ENCODE measurements at places on chromosomes 2 and 18.

- no peaks in the 10 kb centered on the region for H3K27me3 ChIP-seq
- peaks cover 34% of the 10 kb centered on the region for H3K4me1 ChIP-seq
- no peak for DNase-seq
- H3K36me3 ChIP-seq = peaks cover 38% of the 10 kb centered on the region
- peak overlapping the region; percentile 92 for H3K4me3 ChIP-seq
Observed at GRCh38 chr18:79987566-79987965, 797 bp downstream of the TXNL4A start.

- no peak for DNase-seq
- no peak overlapping the region for H3K4me3 ChIP-seq
- H3K36me3 ChIP-seq = no peaks in the 10 kb centered on the region
- H3K27me3 ChIP-seq = no peaks in the 10 kb centered on the region
- no peak overlapping the region for H3K27ac ChIP-seq
Observed at GRCh38 chr2:145593991-145594614, 1074.2 kb upstream of the ZEB2 start.

- H3K27ac ChIP-seq = no peak overlapping the region
- H3K4me1 ChIP-seq = no peaks in the 10 kb centered on the region
- no peaks in the 10 kb centered on the region for H3K36me3 ChIP-seq
- no peak overlapping the region for H3K4me3 ChIP-seq
- H3K27me3 ChIP-seq = no peaks in the 10 kb centered on the region
Observed at GRCh38 chr2:108169982-108170625, 69.7 kb upstream of the SULT1C3 start.

DNA sequence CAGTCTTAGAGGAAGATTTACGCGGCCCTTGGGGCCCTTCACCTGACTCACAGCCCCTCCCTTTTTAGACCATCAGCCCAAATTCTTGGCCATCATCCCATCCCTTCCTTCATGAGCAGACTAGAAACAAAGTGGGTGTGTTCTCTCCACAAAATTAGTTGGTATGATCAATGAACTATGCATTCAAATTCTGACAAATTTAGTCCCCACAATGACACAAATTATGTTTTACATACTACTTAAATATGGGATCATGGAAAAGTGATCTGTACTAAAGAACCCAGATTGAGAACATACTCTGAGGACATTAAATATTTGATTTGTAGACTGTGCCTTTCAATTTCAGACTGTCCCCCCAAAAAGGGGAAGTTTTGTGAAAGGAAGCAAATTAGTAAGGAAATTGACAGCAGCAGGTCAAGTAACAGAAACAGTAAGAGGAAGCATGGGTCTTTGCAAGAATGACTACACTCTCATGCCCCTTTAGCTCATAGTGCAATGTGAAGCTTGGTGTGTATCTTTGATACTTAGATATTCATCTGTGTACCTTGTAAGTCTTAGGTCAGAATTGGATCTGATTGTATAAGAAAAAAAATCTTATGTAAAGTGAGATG is 2.2 kb upstream of the MAPRE2 start:
- DNase-seq = no peak
- no peak overlapping the region for H3K27ac ChIP-seq
- no peaks in the 10 kb centered on the region for H3K27me3 ChIP-seq

DNA sequence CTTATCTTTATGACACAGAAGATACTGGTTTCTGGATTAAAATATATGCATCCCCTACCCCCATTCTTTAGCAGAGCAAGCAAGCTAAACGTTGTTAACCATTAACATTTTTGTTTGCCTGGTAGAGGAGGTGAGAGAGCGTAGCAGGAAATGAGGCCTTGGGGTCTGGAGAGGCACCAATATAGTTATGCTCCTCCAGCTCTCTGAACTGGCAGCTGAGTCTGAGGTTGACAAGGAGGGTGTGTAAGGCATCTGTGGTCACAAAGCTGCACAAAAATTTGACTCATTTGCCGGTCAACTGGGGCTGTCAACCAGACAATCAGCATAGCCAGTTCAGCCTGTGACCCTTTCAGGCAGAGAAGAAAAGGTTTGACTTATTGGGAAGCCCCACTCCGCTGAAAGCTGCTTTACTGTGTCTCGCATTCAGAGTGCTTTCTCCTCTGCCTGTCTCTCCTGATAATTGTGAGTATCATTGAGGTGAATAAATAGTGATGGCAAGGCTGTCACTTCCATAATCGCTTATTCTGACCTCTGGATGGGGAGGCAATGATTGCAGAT is 647.5 kb upstream of the SETBP1 start:
- no peaks in the 10 kb centered on the region for H3K4me1 ChIP-seq
- no peaks in the 10 kb centered on the region for H3K36me3 ChIP-seq
- DNase-seq = no peak
- no peak overlapping the region for H3K27ac ChIP-seq
- no peak overlapping the region for H3K4me3 ChIP-seq
- no peaks in the 10 kb centered on the region for H3K27me3 ChIP-seq

DNA sequence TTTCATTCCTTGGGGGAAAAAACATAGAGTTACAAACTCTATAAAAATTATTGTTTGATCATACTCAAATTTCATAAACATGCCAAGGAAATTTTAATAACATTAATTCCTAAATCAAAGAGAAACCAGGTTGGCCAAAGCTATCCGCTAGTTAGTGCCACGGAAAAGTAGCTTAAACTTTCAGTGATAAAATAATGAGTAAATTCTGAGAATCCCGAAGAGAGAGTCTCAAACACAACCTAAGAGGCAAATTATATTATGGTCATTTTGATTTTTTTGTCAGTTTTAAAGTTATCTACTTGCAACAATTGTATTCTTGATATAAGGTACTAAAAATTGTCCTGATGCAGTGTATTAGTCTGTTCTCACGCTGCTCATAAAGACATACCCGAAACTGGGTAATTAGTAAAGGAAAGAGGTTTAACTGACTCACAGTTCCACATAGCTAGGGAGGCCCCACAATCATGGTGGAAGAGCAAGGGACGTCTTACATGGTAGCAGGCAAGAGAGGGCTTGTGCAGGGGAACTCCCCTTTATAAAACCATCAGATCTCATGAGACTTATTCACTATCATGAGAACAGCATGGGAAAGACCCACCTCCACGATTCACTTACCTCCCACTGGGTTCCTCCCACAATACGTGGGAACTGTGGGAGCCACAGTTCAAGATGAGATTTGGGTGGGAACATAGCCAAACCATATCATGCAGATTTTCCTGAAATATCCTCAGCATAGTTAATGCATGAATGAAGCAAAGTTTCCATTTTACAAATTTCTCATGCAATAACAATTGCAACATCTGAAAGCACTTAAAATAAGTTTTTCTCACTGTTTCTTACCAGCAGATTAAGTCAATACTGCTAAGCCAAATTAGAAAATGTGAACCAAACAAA is 205.9 kb upstream of the STK17B start:
- H3K36me3 ChIP-seq = no peaks in the 10 kb centered on the region
- no peak overlapping the region for H3K27ac ChIP-seq
- no peak for DNase-seq
- peaks cover 2% of the 10 kb centered on the region for H3K27me3 ChIP-seq
- H3K4me1 ChIP-seq = peaks cover 3% of the 10 kb centered on the region

DNA sequence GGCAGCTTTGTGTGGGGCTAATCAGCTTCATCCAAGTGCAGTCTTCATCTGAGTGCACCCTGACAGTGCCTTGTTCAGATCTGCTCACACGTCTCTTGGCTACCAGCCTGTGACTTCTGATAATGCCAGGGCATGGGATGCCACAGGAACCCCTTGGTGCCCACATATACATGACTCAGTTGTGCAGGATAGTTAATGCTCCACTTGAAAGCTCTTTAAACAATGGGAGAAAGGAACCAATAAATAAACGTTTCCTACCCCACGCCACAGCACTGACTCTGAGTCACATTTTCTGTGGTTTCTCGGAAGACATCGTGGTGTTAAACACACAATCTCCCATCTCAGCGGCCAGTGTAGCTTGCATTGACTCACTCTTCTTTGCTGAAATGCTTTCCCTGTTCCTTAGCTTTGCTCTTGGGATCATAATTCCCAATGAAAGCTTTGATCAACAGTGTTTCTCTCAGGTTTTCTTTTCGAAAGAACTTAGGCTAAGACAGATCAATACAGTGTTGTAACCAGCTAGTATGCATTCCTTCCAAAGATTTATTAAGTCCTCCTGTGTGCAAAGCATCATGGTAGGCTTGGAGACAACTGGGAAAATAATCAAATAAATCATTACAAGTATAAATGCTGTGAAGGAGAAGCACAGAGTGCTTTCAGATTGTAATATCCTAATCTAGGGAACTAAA is 142.0 kb downstream of the COPS8 start:
- peaks cover 16% of the 10 kb centered on the region for H3K27me3 ChIP-seq
- H3K36me3 ChIP-seq = no peaks in the 10 kb centered on the region
- no peak for DNase-seq
- H3K4me1 ChIP-seq = peaks cover 19% of the 10 kb centered on the region
- H3K4me3 ChIP-seq = no peak overlapping the region

GRCh38 chr2:148582679-148583511 is 61.7 kb upstream of the EPC2 start:
- H3K27ac ChIP-seq = no peak overlapping the region
- no peak overlapping the region for H3K4me3 ChIP-seq
- peaks cover 25% of the 10 kb centered on the region for H3K27me3 ChIP-seq
- peaks cover 11% of the 10 kb centered on the region for H3K4me1 ChIP-seq
- DNase-seq = no peak

- no peak for DNase-seq
- H3K4me3 ChIP-seq = no peak overlapping the region
- H3K36me3 ChIP-seq = no peaks in the 10 kb centered on the region
- peaks cover 45% of the 10 kb centered on the region for H3K27me3 ChIP-seq
- no peak overlapping the region for H3K27ac ChIP-seq
Observed at GRCh38 chr2:10829299-10829698, 16.7 kb upstream of the PDIA6 start.

DNA sequence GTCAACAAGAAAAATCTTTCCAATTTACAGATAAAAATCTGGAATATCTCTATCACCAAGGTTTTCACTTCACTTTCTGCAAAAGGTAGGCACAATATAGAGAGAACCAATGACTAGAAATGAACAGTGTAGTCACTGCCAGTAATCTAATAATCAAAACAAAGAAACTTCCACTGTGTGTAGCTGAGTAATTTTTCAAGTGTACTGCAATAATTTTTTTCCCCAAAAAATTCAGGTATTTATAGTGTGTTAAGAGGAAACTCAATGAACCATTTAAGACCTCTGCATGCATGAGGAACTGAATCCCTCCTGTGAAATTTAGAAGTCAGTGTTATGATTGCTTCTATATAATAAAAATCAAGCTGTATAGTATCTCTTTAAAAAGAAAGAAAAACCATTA is 121.8 kb downstream of the MEMO1 start:
- H3K4me1 ChIP-seq = peaks cover 6% of the 10 kb centered on the region
- no peak overlapping the region for H3K27ac ChIP-seq
- no peak overlapping the region for H3K4me3 ChIP-seq
- H3K27me3 ChIP-seq = no peaks in the 10 kb centered on the region

DNA sequence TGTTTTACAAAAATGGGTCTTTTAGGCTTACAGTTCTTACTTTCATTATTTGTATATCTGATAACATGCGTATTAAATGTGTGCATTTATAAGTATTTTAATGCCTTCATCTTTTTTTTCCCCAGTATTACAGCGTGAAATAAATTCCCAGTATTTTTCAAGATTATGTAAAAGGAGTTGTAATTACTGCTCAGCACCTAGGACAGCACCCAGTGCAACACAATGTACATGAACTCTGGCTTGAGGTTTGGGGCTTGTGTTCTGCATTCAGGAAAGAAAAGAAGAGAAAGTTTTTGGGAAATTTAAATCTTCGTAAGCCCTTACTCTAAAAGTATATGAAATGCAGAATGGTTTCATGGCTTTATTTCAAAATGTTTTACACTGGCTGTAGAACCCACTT is 16.7 kb downstream of the ZNF638 start:
- H3K36me3 ChIP-seq = peaks cover 56% of the 10 kb centered on the region
- H3K27ac ChIP-seq = no peak overlapping the region
- DNase-seq = no peak
- H3K4me1 ChIP-seq = peaks cover 15% of the 10 kb centered on the region
- no peaks in the 10 kb centered on the region for H3K27me3 ChIP-seq
- H3K4me3 ChIP-seq = no peak overlapping the region

DNA sequence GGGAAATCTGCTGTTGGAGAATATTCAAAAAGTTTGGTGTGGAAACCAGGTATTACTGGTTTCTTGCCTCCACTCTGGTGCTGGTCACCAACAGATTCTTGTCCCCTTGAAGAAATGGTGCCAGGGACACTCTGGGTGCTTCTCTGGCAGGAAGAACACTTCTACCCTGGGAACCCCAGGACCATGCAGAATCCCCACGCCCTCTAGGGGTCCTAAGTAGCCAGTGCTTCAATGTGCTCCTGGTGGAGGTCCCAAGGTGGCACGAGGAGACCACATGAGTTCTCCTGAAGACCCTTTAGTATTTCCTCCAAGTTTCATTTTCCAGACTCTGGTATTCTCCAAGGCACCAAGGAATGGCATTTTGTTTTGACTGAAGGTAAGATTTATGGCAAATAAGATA is 380.6 kb downstream of the TSN start:
- no peaks in the 10 kb centered on the region for H3K4me1 ChIP-seq
- H3K27ac ChIP-seq = no peak overlapping the region
- H3K27me3 ChIP-seq = no peaks in the 10 kb centered on the region
- DNase-seq = no peak
- H3K4me3 ChIP-seq = no peak overlapping the region
- H3K36me3 ChIP-seq = no peaks in the 10 kb centered on the region

GRCh38 chr2:237154082-237154638 is 68.5 kb downstream of the COPS8 start:
- no peak overlapping the region for H3K4me3 ChIP-seq
- H3K4me1 ChIP-seq = peaks cover 34% of the 10 kb centered on the region
- H3K27ac ChIP-seq = no peak overlapping the region
- peaks cover 4% of the 10 kb centered on the region for H3K36me3 ChIP-seq

DNA sequence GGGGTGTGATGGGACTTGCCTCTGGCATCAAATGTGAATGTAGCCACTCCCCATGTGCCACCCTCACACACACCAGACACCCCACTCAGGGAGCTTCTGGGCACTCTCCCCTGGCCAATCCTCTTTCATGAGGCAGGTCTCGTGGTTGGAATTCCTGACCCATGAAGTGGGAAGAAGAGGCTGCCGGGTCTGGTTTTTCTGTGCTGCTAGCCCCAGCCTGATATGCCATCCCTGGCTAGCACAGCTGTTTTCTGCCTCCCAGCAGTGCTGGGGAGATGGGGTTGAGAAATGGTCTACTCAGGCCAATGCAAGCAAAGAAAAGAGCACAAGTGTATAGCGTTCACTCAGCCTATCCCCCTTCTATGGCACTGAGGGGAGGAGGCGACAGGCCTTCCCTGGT is 1.2 kb upstream of the C2orf72 start:
- H3K4me3 ChIP-seq = no peak overlapping the region
- H3K4me1 ChIP-seq = no peaks in the 10 kb centered on the region
